ENCODE measurements at places on chromosomes 7 and 10. TPM values are rescaled to one million over a fixed set of nuclear protein-coding genes. Genes with fewer than 3 reads are reported as not detected.
A peak's percentile ranks its signal among the peaks of the same experiment; 100 is the strongest.

Gene BLNK
- not detected for total RNA-seq

Gene ACTL6B
- total RNA-seq = not detected

Gene KAT6B
- 22.8 TPM for total RNA-seq

Gene RASA4B
- total RNA-seq = 31.3 TPM

Gene ZNF33B
- total RNA-seq = 5.8 TPM

Gene OR2A12
- not detected for total RNA-seq

Gene SLC39A12
- not detected for total RNA-seq

Gene SERPINE1
- total RNA-seq = 1.2 TPM

Gene LOXL4
- total RNA-seq = not detected

Gene LRRD1
- not detected for total RNA-seq

DNA sequence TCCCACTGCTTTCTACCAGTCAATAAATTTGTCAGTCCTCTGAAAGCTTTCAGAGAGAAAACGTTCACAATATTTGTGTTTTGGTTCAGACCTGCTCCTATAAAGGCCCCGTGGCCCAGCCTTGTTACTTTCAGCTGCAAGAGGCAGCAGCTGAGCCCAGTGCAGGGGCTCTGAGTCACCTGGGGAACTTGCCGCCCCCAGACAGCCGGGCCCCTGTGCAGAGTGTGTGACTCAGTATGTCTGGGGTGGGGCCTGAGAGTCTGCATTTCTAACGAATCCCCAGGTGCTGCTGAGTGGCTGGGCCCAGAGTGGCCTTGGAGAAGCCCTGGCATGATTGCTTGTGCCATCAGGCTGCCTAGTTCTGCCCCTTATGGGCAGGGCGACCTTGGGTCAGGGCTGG is 303.5 kb downstream of the PAXIP1 start:
- DNase-seq = peak; percentile 27
- no peaks in the 10 kb centered on the region for H3K36me3 ChIP-seq
- H3K4me1 ChIP-seq = no peaks in the 10 kb centered on the region
- no peaks in the 10 kb centered on the region for H3K27me3 ChIP-seq

- H3K4me3 ChIP-seq = no peak overlapping the region
- H3K27ac ChIP-seq = no peak overlapping the region
- DNase-seq = no peak
- H3K4me1 ChIP-seq = no peaks in the 10 kb centered on the region
- H3K36me3 ChIP-seq = no peaks in the 10 kb centered on the region
Observed at GRCh38 chr7:134903073-134903790, 83.1 kb upstream of the AGBL3 start.

DNA sequence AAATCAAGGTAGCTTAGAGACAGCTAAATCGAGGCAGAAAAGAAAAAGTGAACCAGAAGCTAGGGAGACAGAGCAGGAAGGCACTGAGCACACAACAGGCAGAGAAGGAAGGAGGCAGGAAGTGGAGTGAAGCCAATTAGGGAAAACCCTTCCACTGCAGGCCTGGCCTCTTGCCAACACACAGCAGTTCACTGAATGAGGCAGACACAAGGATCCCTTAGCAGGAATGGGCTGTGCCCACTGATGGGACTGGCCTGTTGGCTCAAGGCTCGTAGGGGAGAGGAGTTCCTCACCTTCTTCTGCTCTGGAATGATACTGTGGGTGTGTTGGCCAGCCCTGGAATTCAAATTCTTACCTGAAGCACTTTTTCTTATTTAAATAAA is 220.3 kb upstream of the STK17A start:
- H3K4me1 ChIP-seq = no peaks in the 10 kb centered on the region
- peaks cover 5% of the 10 kb centered on the region for H3K27me3 ChIP-seq
- H3K27ac ChIP-seq = no peak overlapping the region
- no peak for DNase-seq
- H3K4me3 ChIP-seq = no peak overlapping the region

DNA sequence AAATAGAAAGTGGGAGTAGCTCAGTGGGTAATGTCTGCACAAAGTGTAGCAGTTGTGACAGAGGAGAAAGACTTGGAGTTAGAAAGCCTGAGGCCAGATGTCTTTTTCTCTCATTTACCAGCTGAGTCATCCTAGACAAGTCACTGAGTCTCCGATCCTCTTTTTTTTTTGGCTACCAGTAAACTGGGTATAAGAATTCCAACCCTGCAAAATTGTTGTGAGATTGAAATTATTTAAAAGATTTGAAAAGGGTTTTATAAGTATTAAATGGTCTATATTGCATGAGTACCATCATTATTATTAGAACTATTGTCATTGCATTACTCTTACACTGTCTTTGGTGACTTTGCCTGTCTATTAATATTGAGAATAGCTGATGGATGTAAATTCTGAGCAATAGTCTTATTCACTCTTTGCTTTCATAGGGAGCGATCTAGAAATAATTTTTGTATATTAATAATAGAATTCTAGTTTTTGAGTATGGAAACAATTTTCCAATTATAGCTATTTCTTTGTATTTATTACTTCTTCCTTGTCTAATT is 74.0 kb downstream of the ARID5B start:
- H3K4me3 ChIP-seq = no peak overlapping the region
- no peaks in the 10 kb centered on the region for H3K27me3 ChIP-seq
- DNase-seq = no peak
- H3K36me3 ChIP-seq = peaks cover 50% of the 10 kb centered on the region

GRCh38 chr7:102454468-102454867 is 10.2 kb downstream of the ALKBH4 start:
- peaks cover 2% of the 10 kb centered on the region for H3K36me3 ChIP-seq
- no peak overlapping the region for H3K4me3 ChIP-seq
- DNase-seq = no peak
- H3K27ac ChIP-seq = no peak overlapping the region
- H3K27me3 ChIP-seq = no peaks in the 10 kb centered on the region

GRCh38 chr10:125064681-125065492 is 95.5 kb downstream of the CTBP2 start:
- peaks cover 15% of the 10 kb centered on the region for H3K4me1 ChIP-seq
- no peaks in the 10 kb centered on the region for H3K36me3 ChIP-seq
- no peak overlapping the region for H3K4me3 ChIP-seq
- H3K27me3 ChIP-seq = peaks cover 26% of the 10 kb centered on the region
- peak; percentile 33 for DNase-seq
- no peak overlapping the region for H3K27ac ChIP-seq

- H3K27ac ChIP-seq = peak overlapping the region; percentile 87
- H3K36me3 ChIP-seq = peaks cover 19% of the 10 kb centered on the region
- peaks cover 56% of the 10 kb centered on the region for H3K4me1 ChIP-seq
- DNase-seq = no peak
- no peak overlapping the region for H3K4me3 ChIP-seq
Observed at GRCh38 chr10:102269017-102269416, 23.7 kb downstream of the GBF1 start.

DNA sequence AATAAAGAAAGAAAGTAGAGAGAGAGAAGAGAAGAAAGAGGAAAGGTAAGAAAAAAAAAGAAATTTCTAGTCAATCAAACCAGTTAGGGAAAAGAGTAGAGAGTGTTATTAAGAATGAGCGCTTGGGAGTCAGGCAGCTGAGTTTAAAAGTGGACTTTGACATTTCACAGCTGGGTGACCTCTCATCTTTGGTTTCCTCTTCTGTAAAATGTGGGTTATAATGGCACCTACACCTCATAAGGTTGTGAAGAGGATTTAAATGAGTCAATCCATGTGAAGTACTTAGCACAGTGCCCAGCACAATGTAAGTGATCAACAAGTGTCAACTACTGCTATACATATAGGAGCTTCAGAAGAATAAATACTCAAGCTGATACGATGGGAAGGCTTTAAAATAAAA is 12.2 kb downstream of the HOXA1 start:
- H3K4me1 ChIP-seq = no peaks in the 10 kb centered on the region
- H3K36me3 ChIP-seq = peaks cover 2% of the 10 kb centered on the region
- H3K27ac ChIP-seq = no peak overlapping the region
- peaks cover 20% of the 10 kb centered on the region for H3K27me3 ChIP-seq
- DNase-seq = no peak

DNA sequence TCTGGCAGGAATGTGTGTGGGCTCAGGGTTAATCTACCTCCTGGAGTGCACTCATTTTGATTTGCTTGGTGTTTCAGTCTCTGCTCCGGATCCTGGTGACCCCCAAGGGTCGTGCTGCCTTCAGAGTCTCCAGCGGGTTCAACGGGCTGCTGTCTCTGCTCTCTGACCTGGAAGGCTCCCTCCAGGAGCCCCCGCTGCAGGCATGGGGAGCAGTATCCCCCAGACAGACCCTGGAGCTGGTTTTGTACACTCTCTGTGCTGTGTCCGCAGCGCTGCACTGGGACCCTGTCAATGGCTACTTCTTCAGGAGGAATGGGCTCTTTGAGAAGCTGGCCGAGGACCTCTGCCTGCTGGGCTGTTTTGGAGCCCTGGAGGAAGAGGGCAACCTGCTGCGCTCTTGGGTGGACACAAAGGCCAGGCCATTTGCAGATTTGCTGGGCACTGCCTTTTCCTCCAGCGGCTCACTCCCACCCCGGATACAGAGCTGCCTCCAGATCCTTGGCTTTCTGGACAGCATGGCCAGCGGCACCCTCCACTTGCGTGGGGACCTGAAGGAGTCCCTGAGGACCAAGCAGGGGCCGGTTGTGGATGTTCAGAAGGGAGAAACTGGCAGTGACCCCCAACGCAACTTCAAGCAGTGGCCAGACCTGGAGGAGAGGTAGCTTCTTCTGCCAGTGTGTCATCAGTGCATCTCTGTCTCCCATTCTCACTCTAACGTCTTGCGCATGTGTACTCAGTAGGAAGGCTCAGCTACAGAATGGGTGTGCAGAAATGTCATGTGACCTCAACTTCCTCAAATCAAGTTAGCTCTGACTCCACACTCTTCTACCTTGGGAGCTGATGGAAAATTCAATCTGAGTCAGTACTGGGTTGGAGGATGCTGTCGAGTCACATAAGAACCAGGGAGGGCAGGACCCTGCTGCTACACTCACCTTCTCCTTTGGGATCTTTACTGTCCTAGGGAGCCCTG is 58.5 kb downstream of the WDFY4 start:
- no peak overlapping the region for H3K4me3 ChIP-seq
- no peaks in the 10 kb centered on the region for H3K27me3 ChIP-seq
- no peak for DNase-seq
- H3K36me3 ChIP-seq = no peaks in the 10 kb centered on the region
- H3K4me1 ChIP-seq = no peaks in the 10 kb centered on the region

GRCh38 chr10:72056932-72057751 is 31.2 kb downstream of the SPOCK2 start:
- no peak overlapping the region for H3K27ac ChIP-seq
- no peak for DNase-seq
- peaks cover 31% of the 10 kb centered on the region for H3K4me1 ChIP-seq
- H3K27me3 ChIP-seq = no peaks in the 10 kb centered on the region

DNA sequence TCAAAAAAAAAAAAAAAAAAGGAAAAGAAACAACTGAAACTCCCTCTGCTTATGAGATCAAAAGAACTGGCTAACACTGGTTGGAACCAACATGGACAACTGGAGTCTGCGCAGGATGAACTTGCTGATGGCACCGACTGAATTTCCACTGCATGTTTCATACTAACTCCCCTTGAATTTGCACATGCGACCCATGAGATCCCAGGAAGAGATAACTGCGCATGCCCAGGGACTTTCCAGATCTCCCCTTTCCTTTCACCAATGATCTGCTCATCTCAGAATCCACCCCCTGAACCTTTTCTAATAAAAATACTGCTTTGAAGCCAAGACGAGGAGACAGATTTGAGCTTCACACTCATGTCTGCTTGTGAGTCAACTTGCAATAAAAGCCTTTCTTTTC is 20.7 kb downstream of the LBX1 start:
- H3K36me3 ChIP-seq = no peaks in the 10 kb centered on the region
- no peaks in the 10 kb centered on the region for H3K4me1 ChIP-seq
- H3K4me3 ChIP-seq = no peak overlapping the region
- no peak overlapping the region for H3K27ac ChIP-seq
- peaks cover 37% of the 10 kb centered on the region for H3K27me3 ChIP-seq

DNA sequence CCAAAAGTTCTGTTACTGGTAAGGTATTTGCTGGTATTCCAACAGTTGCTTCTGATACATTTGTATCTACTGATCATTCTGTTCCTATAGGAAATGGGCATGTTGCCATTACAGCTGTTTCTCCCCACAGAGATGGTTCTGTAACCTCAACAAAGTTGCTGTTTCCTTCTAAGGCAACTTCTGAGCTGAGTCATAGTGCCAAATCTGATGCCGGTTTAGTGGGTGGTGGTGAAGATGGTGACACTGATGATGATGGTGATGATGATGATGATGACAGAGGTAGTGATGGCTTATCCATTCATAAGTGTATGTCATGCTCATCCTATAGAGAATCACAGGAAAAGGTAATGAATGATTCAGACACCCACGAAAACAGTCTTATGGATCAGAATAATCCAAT is 131.0 kb downstream of the AASS start:
- DNase-seq = peak; percentile 2
- H3K4me3 ChIP-seq = no peak overlapping the region
- no peak overlapping the region for H3K27ac ChIP-seq
- no peaks in the 10 kb centered on the region for H3K36me3 ChIP-seq
- no peaks in the 10 kb centered on the region for H3K4me1 ChIP-seq

GRCh38 chr7:93711926-93712325 is 137.4 kb upstream of the CALCR start:
- no peak for DNase-seq
- H3K4me3 ChIP-seq = no peak overlapping the region
- peaks cover 4% of the 10 kb centered on the region for H3K27me3 ChIP-seq
- no peaks in the 10 kb centered on the region for H3K4me1 ChIP-seq

DNA sequence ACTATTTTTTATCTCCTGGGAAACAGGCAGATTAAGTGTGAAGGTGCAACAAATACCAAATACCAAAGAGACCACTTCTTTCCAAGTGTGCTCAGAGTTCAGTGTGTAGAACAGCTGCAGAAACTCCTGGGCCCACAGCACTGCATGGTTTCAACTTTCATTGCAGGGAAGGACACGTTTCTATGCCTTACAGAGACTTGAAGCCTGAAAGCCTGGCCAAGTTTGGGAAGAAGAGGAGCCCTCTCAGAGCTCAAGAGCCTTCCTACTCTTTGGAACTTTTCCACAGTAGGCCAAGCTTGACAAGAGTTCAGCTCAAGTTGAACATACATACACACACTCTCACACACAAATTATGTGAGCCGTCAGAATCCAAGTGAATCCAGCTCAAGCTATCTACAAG is 2.5 kb downstream of the HOXA4 start:
- DNase-seq = no peak
- H3K4me3 ChIP-seq = no peak overlapping the region
- no peak overlapping the region for H3K27ac ChIP-seq
- H3K36me3 ChIP-seq = peaks cover 3% of the 10 kb centered on the region
- H3K4me1 ChIP-seq = no peaks in the 10 kb centered on the region

GRCh38 chr7:73521636-73522104 is 423 bp downstream of the BAZ1B start:
- peak overlapping the region; percentile 85 for H3K4me3 ChIP-seq
- peak overlapping the region; percentile 92 for H3K27ac ChIP-seq
- H3K36me3 ChIP-seq = peaks cover 45% of the 10 kb centered on the region
- no peak for DNase-seq
- H3K4me1 ChIP-seq = peaks cover 50% of the 10 kb centered on the region

DNA sequence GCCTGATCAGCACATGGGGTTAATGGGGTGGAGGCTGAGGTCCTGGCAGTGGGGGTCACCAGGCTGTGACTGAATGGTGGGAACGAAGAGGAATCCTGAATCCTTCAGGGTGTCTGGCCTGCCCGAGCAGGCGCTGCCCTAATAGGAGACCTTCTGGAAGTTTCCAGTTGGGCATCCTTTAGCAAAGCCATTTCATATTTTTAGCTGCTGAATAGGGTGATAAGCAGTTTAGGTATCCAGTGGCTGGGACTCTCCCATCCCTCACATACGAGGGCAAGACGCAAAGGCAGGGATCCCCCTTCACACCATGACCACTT is 159.3 kb downstream of the SH3PXD2A start:
- peaks cover 4% of the 10 kb centered on the region for H3K27me3 ChIP-seq
- H3K4me1 ChIP-seq = peaks cover 23% of the 10 kb centered on the region
- no peak for DNase-seq
- no peak overlapping the region for H3K4me3 ChIP-seq
- no peaks in the 10 kb centered on the region for H3K36me3 ChIP-seq

- peak overlapping the region; percentile 86 for H3K27ac ChIP-seq
- peaks cover 4% of the 10 kb centered on the region for H3K36me3 ChIP-seq
- peak; percentile 58 for DNase-seq
- H3K4me1 ChIP-seq = peaks cover 57% of the 10 kb centered on the region
- no peaks in the 10 kb centered on the region for H3K27me3 ChIP-seq
Observed at GRCh38 chr10:33125522-33126517, 167.8 kb upstream of the ITGB1 start.
